ENCODE measurements at places on chromosomes 5 and 9.

GRCh38 chr5:14574096-14574495 lies 7.5 kb upstream of the OTULINL start:
- DNase-seq, result no peak

DNA sequence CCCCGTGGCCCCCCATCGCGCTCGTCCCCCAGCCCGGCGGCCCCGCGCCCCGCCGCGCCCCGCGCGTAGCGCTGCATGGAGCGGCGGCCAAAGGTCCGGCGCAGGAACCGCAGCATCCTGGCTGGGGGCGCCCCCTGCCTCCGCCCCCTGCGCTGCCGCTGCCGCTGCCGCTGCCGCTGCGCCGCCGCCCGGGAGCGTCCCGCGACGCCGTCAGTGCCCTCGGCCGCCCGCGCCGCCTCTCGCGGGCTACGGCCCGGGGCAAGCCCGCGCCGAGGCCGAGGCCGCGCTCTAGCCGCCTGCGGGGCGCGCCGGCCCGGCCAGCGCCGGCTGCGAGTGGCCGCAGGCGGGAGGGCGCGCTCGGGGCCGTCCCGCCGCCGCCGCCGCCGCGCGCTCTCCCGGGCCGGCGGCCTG lies 523 bp downstream of the EPB41L4B start:
- DNase-seq, result no peak

DNA sequence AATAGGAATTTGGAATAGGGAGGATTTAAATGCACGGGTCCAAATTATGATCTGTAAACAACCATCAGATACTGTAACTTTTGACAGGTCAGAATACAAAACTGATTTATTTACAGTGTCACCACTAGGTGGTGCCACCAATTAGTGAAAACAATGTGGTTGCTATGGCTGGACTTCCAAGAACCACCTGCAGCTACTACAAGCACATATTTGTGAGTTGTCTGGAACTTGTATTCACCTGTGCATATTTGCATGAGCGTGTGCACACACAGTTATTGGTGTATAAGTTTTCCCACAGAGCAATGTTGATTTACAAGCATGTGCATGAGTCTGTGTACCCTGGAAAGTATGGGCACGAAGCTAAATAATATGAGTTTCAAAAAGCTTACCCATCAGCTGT lies 3.0 kb upstream of the HRCT1 start:
- no peak for DNase-seq

GRCh38 chr9:93020771-93021670 lies 37.5 kb upstream of the SUSD3 start:
- no peak for DNase-seq

DNA sequence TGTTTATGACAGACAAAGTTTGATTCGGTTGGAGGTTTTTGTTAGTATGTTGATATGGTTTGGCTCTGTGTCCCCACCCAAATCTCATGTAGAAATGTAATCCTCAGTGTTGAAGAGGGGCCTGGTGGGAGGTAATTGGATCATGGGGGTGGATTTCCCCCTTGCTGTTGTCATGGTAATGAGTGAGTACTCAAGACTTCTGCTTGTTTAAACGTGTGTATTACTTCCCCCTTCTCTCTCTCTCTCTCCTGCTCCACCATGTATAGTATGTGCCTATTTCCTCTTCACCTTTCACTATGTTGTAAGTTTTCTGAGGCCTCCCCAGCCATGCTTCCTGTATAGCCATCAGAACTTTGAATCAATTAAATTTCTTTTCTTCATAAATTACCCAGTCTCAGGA lies 415.1 kb downstream of the HCN1 start:
- DNase-seq, result no peak

GRCh38 chr9:9753266-9753665 lies 859.5 kb downstream of the PTPRD start:
- no peak for DNase-seq

Data from stimulated activated CD4-positive, alpha-beta T cell treated with anti-CD3 and anti-CD28 coated beads, TNF-alpha, amount 100 ng/mL, for 1 hour (primary cell).